ENCODE measurements at places on chromosomes 2 and 18.

- no peak for DNase-seq
Measured at GRCh38 chr2:102044967-102045489, 53.3 kb downstream of the IL1R2 start.

GRCh38 chr2:8495189-8495989 is 186.5 kb upstream of the ID2 start:
- no peak for DNase-seq

DNA sequence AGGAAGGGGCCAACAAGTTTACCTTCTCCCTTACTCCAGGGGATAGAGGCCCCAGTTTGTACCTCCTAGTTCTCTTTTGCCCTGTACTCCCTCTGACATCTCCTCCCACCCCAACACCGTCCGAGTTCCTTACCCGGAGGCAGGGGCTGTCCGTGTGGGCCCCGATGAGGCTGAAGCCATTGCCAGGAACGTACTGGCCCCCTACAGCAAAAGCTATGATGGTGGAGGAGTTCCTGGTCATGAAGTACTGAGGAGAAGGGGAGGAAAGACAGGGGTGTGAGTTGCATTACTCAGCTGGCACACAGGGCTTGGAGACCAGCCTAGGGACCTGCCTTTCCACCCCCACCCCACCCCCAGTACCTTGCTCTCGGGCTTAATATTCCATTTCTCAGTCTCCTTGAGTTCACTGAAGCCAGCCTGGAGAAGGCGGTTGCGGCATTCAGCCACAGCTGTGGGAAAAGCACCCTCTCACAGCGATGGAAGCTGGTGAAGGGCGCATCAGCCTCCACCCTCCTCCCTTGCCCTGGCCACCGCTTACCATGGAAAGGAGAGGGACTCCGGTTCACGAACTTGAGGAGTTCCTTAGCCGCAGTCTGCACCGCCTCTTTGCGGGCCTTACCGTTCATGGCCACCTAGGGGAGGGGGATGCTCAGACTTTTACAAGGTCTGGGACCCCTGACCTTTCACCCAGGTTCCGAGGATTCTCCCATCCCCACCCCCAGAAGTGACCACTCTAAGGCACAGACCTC is 1.0 kb downstream of the DNPEP start:
- no peak for DNase-seq

DNA sequence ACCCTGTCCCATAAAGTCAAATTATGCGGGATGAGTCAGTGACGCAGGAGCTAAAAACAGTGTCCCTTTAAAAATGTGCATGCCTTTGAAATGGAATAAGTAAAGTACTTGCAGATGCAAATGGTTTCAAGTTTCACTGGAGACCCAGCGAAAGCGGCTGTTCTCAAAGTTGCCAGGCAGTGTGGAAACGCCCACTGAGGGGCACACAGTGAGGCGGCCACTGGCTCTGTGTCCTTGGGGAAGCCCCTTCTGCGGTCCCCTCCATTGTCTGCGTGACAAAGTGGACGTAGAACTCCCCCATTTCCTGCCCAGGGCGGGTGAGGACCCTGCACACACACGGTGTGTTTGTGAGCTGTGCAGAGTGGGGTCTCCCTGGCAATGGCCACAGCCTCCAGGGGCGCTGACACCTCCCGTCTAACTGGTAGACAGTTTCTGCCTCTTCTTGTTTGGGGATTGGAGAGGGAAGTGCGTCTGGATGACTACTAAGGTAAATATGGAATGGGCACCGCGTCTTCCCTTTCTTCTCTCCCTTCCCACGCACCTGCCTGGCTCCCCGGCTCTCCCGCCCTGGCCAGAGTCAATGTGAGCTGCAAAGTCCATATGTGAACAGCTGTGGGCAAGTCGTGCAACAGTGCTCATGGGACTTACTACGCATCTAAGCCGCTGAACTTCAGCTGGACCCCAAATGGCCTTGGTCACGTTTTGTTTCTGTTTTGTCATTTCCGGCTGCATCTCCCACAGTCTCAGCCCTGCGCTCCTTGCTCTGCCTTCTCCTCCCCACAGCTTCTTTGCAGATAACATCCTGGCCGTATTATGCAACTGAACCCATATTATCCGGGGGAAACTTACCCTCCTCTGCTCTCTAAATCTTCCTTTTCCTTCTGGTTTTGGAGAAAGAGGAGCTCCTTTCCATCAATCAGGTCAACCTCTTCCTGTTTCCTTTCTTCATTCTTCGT is 33.7 kb upstream of the ZNF516 start:
- no peak for DNase-seq

DNA sequence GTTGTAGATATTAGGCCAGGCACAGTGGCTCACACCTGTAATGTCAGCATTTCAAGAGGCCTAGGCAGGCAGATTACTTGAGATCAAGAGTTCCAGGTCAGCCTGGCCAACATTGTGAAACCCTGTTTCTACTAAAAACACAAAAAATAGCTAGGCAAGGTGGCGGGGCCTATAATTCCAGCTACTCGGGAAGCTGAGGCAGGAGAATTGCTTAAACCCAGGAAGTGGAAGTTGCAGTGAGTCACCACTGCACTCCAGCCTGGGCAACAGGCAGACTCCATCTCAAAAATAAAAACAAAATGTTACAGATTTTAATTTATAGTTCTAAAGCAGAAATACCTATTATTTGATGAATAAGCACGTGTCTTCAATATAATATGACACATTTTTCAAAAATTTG is 65.6 kb upstream of the UBXN4 start:
- DNase-seq = no peak

DNA sequence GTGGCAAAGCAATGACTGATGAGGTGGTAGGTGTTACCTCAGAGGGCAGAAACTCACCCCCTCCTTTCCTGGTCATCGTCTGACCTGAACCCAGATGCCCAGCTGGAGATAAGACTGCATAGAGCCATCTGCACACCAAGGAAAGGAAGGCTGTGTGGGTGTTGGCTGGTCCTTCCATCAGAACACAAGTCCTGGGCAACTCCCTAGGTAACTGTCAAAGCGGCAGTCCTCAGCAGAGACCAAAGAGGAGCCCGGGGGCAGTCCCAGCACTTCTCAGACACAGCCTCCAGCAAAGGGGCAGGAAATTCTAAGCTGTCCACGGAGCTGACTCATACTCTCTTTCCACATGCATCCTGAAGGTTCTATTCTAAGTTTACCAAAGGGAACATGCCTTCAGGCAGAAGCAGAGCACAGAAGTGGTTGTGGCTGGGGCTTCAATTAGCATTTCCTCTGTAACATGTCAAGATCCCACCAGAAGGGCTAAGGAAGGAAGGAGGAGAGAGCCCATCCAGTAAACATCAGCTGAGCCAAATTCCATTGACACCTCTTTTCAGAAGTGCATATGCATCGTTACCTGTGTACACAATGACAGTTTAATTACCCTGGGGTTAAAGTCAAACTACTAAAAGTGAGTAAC is 54.7 kb downstream of the SPRED2 start:
- DNase-seq = no peak

- DNase-seq = no peak
Measured at GRCh38 chr2:100427111-100427510, 9.6 kb upstream of the CHST10 start.

- DNase-seq = no peak
Measured at GRCh38 chr2:127762441-127762840, 48.5 kb downstream of the WDR33 start.

DNA sequence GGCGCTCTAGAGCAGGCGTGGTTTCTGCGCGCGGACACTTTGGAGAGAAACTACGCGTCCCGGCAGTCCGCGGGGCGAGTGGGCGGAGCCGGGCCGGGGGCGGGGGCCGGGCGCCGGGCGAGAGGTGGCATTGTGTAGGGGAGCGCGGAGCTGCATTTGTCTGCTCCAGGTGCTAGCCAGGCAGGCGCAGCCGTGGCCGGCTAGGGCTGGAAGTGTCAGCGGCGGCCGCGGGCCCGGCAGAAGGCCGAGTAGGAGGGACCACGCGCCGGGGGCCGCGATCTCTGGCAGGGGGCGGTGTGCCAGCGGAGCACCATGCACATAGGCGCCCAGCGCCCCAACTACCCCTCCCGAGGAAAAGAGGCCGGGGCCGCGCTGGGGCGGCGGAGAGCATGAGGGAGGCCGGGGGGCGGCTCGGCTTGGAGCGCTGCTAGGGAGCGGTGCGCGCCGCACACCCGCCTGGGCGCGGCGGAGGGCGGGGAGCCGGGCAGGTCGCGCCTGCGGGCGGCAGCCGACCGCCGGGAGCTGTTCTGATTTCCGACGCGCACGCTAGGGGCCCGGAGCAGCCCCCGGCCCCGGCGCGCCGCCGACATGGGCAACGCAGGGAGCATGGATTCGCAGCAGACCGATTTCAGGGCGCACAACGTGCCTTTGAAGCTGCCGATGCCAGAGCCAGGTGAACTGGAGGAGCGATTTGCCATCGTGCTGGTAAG is at the start of gene FMNL2:
Gene FMNL2, plus strand, starts transcription at position 159 of the 710 bp plus-strand sequence.
- peak; percentile 13 for DNase-seq

GRCh38 chr2:227834423-227834822 is 20.8 kb downstream of the CCL20 start:
- no peak for DNase-seq

GRCh38 chr2:231900486-231900942 is 25.7 kb downstream of the NPPC start:
- no peak for DNase-seq

- no peak for DNase-seq
Measured at GRCh38 chr18:70554854-70555445, 266.1 kb downstream of the SOCS6 start.

DNA sequence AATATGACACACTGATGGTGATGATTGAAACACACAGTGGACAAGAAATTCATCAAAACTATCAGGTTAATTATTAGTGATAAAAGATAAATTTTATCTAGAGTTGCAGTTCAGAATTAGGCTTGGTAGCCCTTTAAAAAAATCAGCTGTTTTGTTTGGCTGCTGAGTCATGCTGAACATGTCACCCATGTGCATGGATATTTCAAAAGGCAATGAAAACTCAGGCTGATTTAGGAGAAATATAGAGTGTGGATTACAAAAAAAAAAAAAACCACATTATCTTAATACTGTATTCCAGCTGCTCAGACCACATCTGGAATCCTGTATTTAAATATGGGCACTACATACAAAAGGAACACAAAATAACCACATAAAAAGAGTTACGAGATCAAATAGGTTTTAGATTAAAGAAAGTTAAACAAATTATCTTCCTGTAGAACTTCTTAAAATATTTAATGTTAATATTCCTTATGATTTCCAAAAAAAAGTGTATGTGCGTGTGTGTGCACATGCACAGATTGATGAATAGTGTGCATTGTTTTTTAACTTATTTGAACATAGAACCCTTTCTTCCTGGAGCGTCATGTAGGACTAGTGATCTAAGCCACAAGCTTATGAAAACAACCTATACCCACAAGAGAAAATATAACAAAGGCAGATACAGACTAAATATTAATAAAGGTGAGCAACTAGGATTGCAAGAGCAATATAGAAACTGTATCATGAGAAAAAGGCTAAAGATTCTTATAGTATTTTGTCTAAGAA is 186.2 kb downstream of the STK39 start:
- no peak for DNase-seq

GRCh38 chr2:174544156-174544555 is 53.4 kb downstream of the WIPF1 start:
- no peak for DNase-seq

DNA sequence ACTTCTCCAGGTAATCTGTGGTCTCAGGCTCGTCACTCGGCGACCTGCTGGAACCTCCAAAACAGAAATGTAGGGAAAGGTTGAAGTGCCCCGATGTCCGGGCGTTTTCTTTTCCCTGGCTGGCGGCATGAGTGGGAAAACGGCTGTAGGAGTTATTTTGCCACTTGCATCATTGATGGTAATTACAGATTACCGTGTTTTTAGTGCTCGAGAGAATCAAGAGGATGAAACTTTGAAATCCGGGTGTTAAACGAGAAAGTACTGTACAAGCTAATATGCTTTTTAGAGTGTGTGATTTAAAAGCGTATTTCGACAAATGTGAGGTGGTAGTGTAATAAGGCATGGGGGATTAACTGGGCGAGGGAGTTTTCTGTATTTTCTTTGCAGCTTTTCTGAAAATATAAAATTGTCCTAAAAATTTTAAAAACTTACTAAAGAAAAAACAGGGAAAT is 819 bp downstream of the GRHL1 start:
- no peak for DNase-seq

Data from NCI-H2029 treated with DMSO at 0.1 percent for 48 hours (cell line).